ENCODE measurements at places on chromosomes 6 and 20.

GRCh38 chr6:44057931-44058616 is 69.2 kb downstream of the MRPL14 start:
- no peak for DNase-seq

DNA sequence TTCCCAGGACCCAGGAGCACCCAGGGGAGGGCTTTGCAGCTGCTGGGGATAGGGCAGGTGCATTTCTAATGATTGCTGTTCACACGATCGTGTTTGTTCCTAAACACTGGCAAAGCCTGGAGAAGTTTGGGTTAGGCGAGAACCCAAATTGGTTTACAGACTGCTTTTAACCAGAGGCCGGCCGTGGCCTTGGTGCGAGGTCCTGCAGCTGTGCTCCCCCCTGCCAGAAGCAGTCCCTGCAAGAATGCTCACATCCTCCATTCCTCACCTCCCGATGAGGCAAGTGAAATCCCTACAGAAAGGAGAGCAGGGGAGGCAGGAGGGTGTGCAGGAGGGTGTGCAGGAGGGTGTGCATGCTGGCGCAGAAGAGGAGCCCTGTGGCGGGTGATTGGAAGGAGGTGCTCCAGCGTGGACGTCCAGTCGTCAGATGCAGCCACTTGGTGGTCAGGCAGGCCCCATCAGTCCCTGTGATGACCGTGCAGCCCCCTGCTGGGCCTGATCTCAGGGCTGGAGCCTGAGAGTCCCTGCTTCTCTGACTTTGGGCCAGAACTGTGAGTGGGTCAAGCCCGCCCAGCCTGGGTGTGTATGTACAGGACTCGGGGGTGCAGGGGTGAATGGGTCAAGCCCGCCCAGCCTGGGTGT is 55.7 kb upstream of the FRMD1 start:
- no peak for DNase-seq

- no peak for DNase-seq
Measured at GRCh38 chr6:30465595-30466306, 23.6 kb upstream of the HLA-E start.

DNA sequence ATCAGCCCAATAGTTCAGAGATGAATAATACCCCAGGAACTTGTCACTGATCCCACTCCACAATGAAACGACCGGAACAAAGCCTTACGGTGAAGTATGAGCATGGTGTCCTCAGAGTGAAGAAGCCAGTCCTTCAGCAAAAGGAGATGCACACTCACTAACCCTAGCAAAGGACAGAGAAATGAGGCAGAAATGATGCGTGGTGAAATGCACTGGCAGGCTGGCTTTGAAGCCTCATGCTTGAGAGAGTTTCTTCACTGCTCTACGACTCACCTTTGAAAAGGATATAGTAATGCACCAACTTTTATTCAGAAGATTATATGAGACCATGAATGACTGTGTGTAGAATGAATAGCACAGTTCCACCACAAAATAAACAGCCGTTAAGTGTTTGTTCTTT is 74.8 kb downstream of the PHACTR1 start:
- DNase-seq = no peak

DNA sequence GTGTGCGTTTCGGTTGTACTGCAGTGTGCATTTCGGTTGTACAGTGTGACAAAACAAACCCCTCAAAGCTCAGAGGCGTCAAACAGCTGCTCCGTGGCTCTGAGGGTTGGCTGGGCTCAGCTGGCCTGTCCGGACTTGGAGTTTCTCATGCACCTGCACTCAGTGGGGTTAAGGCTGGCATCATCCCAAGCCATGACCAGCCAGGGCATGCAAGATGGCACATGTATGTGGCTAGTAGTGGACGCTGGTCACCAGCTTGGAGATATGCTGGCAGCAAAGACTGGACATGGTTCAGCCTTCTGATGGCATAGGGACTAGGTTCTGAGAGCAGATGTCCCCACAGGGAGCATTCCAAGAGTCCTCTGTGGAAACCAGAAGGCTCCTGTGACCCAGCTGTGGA is 187.2 kb downstream of the CDH4 start:
- no peak for DNase-seq

GRCh38 chr20:61882716-61883615 is 182.7 kb downstream of the TAF4 start:
- no peak for DNase-seq

- DNase-seq = no peak
Measured at GRCh38 chr6:46933751-46934150, 12.0 kb upstream of the ADGRF5 start.

GRCh38 chr20:21339499-21339898 is 36.4 kb downstream of the XRN2 start:
- no peak for DNase-seq

- no peak for DNase-seq
Measured at GRCh38 chr6:148548065-148548748, 198.6 kb upstream of the UST start.

- DNase-seq = no peak
Measured at GRCh38 chr6:125792680-125793079, 1.9 kb downstream of the NCOA7 start.

GRCh38 chr6:85436411-85436810 is 13.5 kb upstream of the NT5E start:
- DNase-seq = no peak

DNA sequence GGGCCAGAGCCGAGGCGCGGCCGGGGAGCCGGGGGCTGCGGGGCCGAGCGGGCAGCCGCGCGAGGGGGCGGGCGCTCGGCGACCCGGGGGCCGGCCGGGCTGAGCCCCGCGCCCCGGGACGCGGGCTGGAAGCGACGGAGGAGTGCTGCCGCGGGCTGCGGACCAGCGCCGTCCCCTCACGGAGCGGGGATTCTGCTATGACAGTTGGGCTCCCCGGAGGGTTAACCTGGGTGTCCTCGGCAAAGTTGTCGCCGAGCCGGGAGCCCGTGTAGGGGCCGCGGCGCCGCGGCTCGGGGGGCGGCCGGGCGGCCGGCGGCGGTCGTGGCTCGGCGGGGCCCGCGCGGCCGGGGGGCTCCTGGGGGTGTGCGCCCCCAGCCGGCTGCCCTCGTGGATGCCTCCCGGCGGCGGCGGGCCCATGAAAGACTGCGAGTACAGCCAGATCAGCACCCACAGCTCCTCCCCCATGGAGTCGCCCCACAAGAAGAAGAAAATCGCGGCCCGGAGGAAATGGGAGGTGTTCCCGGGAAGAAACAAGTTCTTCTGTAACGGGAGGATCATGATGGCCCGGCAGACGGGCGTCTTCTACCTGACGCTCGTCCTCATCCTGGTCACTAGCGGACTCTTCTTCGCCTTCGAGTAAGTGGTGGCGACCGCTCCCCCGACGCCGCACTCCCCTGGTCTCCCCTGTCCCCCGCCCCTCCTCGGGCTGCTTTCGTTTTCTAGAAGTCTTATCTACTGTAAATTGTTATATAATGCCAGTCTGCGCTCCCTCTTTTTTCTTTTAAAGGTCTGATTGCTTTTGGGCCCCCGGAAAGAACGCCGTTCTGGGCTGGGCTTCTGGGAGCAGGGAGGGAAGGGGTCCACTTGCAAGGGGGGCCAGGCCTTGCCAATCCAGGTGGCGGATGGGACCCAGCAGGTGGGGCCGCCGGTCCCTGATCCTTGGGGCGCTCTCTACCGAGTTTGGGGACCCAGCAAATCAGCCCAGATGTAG is 936 bp downstream of the ZDHHC14 start:
- DNase-seq = no peak

DNA sequence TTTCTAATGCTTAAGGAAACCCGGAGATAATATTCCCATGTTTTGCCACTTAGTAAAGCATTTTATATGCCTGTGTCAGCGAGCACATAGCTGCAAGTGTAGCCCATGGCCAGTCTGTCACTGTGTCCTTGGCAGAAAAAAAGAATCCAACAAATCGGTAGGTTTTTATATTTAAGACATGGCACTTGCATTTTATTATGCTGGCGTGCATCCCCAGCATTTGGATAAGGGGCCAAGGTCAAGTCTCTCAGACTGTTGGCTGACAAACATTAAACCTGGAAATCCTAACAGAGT is 1.2 kb upstream of the ZNF184 start:
- DNase-seq = no peak

Measured in cerebellar nuclear complex (tissue), 1 donor.